Activated gamma-delta T cell (primary cell): ENCODE measurements at places on chromosomes 6 and 20.

GRCh38 chr20:17935761-17936160 lies 32.8 kb downstream of the SNX5 start:
- DNase-seq, result no peak

DNA sequence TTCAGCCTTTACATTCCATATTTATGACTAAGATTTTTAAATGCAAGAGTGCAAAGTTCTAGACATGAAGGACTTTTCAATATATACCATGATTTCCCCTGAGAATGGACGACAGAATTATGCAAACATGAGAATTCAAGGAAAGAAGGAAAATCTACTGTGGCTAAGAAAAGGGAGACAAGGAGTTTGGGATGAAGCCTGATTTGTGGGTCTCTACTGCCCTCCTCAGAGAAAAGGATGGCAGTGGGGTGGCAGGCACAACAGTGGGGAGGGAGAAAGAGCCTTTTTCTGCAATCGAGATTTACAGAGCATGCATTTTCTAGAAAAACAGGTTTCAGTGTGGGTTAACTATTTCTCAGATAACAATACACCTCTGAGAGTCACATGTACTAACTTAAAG lies 466.9 kb upstream of the NRSN1 start:
- DNase-seq, result no peak

GRCh38 chr20:34435589-34435988 lies 72.5 kb downstream of the ITCH start:
- no peak for DNase-seq

- no peak for DNase-seq
Measured at GRCh38 chr20:51489611-51490010, 52.9 kb downstream of the NFATC2 start.

DNA sequence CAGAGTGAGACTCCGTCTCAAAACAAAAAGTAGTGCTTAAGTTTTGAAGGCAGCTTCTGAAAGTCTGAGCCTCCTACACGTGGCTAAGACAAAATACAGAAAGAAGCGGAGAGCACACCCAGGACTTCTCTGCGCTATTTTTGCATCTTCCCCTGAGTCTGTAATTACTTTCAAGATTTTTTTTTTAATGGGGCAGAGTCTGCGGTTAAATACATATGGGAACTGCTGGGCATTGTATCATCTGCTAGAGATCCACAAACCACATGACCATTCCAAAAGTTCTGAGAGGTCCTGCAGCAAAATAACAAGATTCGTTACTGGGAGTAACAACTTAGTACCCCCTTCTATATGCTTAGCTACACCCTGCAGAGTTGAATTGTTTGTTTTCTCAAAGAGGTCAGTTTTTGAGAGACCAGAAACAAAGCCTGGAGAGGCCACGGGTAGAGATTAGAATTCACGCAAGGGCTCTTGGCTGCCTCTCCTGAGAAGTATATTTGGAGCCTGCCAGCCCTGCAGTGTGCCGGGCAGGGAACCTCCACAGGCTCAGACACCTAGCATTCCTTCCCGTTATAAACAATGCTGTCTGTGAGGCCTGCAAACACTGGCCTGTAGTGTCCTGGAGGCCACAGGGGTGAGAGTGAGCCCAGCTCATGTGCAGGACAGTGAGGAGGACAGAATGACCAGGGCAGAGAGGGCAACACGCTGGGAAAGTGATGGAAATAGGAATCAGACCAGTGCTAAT lies 48.2 kb upstream of the FAM50B start:
- no peak for DNase-seq

GRCh38 chr20:49915118-49915379 lies 280 bp downstream of the SPATA2 start:
- DNase-seq, result no peak

DNA sequence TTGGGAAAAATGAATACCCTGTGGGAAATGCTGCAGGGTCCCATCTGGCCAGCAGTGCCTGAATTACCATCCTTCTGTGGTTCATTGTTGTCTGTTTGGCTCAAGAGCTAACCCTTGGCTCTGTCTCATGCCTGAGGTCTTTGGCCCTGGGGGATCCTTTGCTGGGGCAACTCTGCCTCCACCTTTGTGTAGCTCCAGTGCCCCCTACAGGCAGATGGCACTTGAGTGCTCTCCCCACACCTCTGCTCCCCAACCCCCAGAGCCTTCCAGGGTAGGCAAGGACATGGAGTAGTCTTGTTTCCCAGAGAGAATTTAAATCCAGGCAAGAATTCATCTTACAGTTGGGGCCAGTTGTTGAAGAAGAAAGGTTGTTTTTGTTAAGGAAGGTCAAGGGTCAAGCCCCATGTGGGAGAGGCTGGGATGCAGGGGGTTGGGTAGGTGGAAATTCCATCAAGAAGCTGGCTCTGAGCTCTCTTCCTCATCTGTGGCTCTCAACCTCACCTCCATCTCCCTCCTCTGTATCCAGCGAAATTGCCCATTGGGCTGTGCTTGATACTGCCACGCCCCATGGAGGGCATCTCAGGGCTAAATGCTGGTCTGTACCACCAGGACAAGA lies 44.2 kb downstream of the ZNF831 start:
- no peak for DNase-seq
